ENCODE measurements at places on chromosomes 3 and 15.

- ATAC-seq: no peak
Measured at GRCh38 chr15:71117714-71118305, 2.5 kb downstream of the THSD4 start.

- ATAC-seq: no peak
Measured at GRCh38 chr3:119292666-119293065, 1.5 kb upstream of the ARHGAP31 start.

DNA sequence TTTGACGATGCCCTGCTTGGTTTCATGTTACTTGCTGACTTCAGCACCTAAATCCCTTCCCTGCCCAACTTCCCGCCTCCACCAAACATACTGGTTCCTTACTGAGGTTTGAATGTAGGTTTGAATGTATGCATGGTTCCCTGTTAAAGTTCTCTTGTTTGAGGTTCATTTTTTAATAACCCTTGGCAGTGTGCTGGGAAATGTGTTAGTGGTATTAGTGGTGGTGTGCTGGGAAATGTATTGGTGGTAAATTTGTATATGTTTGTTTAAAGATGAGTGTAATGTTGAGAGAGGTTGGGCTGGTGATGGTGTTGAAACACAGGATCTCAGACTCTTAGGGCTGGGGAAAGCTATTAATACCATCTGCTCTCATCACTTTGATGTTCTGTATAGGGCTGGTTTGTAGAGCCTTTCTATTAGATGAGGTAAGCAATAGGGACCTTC lies 392.7 kb downstream of the PTPRG start:
- ATAC-seq: peak; percentile 67

GRCh38 chr3:87987952-87988351 lies 70.9 kb downstream of the CGGBP1 start:
- ATAC-seq: no peak

GRCh38 chr3:180594631-180595558 lies 7.1 kb upstream of the TTC14 start:
- peak; percentile 49 for ATAC-seq

DNA sequence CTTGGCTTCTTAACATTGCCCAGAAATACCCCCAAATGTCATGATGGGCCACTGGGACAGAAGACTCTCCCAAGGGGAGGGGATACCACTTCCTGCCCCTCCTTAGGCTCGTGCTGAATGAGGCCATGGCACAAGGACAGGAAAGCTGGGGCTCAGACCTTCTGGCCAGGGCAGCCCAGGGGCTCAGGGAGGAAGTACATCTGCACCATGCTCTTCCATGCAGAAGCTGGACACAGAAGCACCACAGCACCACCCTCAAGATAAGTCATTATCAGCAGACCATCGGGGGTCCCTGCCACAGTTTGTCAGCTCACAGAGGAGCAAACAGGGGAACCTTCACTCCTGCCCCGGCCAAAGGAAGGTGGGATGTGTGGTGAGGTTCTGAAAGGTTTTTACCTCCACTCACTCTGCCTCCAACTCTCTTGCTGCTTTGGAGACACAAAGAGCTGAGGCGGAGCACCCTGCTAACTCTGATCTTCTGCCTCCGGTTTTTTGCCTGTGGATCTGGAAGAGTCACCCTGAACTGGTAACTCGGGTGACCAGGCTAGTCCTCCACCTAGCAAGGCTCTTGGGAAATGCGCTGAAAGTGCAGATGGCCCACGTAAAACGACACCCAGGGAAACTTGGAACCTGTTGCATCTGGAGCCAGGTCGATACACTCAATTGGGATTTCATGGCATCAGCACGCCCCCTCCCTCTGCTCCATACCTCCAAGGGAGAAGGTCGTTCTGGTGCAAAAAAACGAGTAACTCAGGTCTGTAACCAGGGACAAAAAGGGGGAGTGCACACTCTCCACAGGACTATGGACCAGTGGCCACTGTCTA lies 8.3 kb downstream of the BMF start:
- no peak for ATAC-seq

- ATAC-seq: no peak
Measured at GRCh38 chr3:179801263-179801662, 148.4 kb downstream of the USP13 start.

GRCh38 chr15:78737187-78737820 lies 74.0 kb downstream of the ADAMTS7 start:
- no peak for ATAC-seq

DNA sequence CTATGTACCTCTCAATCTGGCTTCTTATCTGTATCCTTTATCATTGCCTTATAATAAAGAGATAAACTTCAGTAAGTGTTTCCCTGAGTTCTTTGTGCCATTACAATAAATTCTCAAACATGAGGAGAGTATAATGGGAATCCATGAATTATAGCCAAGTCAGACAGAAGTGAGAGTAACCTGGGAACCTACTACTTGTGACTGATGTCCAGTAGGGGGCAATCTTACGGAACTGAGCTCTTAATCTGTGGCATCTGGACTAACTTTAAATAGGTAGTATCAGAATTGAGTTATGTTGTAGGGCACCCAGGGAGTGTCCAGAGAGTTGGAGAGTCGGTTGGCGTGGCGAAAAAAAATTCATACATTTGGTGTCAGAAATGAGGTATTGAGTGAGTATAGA lies 542.6 kb downstream of the ZBBX start:
- no peak for ATAC-seq

- ATAC-seq: no peak
Measured at GRCh38 chr3:105788593-105788992, 80.2 kb downstream of the CBLB start.

DNA sequence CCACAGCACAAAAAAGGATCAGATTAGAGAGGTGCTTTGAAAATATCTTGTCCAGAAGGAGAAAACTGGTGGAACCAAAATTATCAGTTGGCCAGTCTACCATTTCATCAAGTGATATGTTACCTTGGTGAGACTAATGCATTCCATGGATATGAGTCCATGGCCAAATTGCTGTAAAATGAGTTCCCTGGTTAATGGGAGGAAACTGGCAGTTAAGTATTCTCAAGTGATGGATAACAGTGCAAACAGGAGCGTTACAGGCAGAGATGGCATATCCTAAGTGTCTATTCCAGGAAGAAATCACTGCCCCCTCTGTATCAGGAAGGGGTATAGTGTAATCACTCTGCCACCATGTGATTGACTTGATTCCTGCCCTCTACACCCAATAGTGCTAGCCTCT lies 34.0 kb downstream of the MYRIP start:
- no peak for ATAC-seq

GRCh38 chr3:148450819-148451218 lies 246.9 kb upstream of the AGTR1 start:
- no peak for ATAC-seq

Data from motor neuron (in vitro differentiated cells).